ENCODE measurements at places on chromosomes 2 and 18. TPM values are rescaled to one million over a fixed set of nuclear protein-coding genes. Genes with fewer than 3 reads are reported as not detected.

Gene NAPG
- total RNA-seq = 20.7 TPM

Gene SNED1
- total RNA-seq = 33.4 TPM

Gene LIMS1
- 52.4 TPM for total RNA-seq

Gene CPO
- total RNA-seq = 0.40 TPM
